Ascending aorta (tissue), 2 donors: ENCODE measurements at places on chromosomes 4 and X.

DNA sequence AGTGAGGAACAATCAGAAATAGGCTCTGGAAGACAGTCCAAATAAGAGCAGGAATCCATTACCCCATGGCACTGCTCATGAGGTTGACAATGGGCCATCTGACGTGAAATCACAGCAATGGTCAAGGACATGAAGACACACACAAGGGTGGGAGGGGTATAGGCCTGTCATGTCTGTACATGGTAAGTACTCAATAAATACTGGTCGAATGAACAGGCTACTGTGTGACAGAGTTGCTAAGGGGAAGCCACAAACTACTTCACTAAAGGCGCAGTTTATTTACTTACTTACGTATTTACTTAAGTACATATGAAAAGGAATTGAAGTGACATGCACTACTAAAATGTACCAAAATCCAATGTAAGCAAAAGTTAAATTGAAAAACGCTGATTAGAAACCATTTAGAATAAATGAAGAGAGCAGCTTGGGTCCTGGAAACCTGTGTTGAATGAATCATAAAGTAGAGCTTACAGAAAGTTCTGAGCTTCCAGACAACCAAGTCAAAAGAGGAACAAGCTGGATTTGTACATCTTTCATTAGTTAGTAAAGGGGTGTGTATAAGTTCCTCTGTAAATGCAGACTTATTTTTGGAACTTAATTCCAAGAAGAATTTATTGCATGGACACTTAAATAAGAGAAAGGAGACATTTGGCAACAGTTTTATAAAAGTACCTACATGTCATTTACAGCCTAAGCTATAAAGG lies 32.7 kb downstream of the ALPK1 start:
- no peak for DNase-seq

DNA sequence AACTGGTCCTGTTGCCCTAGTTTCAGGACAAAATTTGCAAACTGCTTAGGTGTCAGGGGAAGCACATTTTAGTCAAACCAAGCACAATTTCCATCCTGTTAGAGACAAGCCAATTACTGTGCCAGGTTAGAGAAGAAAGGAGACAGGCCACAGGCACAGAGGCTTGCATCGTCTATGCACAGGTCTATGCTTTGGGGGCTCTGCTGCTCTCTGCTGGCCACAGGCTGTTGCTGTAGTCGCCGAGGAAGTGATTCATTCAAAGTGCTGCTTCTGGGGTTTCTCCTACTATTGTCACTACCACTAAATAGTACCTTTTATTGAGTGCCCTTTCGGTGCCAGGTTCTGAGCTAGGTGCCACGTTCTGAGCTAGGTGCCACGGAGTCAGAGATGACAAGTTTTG lies 45.5 kb downstream of the VGLL1 start:
- DNase-seq: no peak

DNA sequence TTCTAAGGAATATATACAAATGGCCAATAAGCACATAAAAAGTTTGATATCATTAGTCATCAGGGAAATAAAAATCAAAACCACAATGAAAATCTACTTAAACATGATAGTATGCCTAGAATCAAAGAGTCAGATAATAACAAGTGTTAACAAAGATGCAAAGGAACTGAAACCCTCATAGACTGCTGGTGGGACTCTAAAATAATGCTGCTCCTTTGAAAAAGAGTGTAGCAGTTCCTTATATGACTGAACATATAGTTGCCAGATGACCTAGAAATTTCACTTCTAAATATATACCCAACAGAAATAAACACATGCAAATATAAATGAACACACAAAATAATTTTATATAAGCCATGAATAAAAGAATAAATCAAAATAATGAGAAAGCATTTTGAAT lies 205.1 kb upstream of the CTSO start:
- DNase-seq: no peak

DNA sequence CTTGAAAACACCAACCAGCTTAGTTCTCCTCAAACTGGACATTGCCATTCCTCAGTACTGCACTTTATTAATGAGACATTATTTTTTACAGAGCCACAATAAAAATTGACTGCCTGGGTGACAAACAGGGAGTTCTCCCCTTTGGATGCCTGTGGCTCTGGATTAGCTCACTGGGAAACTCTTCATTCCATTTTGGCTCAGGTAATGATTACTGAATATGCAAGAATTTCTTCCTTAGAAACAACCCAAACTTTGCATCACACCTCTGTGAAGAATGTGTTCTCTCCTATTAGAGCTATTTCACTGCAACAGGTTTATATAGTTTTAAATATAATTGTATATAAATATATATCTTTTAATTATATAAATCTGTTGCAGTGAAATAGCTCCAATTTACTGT lies 2065.8 kb downstream of the ARAP2 start:
- DNase-seq: no peak

- peak; percentile 85 for DNase-seq
Measured at GRCh38 chrX:12974305-12974795, 560 bp upstream of the TMSB4X start.

DNA sequence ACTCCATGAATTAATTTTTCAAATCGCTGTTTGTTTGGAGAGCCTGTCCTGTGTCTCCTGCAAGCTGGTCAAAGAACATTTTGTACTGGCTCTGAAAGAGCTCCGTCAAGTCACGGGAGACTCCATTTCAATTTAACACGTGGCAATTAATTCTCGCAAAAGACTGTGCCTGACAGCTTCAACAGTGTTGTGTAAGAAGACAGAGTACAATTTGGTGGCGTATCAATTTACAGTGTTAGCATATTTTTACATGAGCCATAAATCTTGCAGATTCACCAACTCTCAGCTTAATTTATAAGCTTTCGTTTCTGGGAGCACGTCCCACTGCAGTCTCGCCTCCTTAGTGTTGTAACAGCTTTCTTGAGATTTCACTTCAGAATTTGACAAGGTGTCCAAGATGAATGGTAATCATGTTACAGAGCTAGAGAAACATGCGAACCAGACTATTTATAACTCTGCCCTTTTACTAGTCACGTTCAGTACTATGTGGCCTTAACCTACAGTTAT lies 70.8 kb downstream of the RWDD4 start:
- no peak for DNase-seq
